Endothelial cell of coronary artery (primary cell): ENCODE measurements at places on chromosomes 16 and 17. TPM values are rescaled to one million over a fixed set of nuclear protein-coding genes. Genes with fewer than 3 reads are reported as not detected.

CDH3 gene
- total RNA-seq = under 0.01 TPM in 1 of 2 replicates, not detected in the other

TSPOAP1 gene
- total RNA-seq = not detected in 2 replicates

RTN4RL1 gene
- not detected in 2 replicates for total RNA-seq

OR3A2 gene
- 0.47 TPM in 1 of 2 replicates, not detected in the other for total RNA-seq

TMEM235 gene
- total RNA-seq = 0.09 and 0.28 TPM in 2 replicates

CCL4 gene
- not detected in 2 replicates for total RNA-seq

ECI1 gene
- total RNA-seq = 25.1 and 25.7 TPM in 2 replicates

ALOX15B gene
- total RNA-seq = 0.19 TPM in 1 of 2 replicates, not detected in the other

PTX4 gene
- total RNA-seq = not detected in 2 replicates

KRTAP9-1 gene
- not detected in 2 replicates for total RNA-seq

KRTAP2-4 gene
- not detected in 2 replicates for total RNA-seq

BAIAP3 gene
- 0.18 and 1.4 TPM in 2 replicates for total RNA-seq

VPS35 gene
- 76.1 and 80.7 TPM in 2 replicates for total RNA-seq

NEURL4 gene
- 16.6 and 24.9 TPM in 2 replicates for total RNA-seq

DCAKD gene
- total RNA-seq = 26.7 and 27.0 TPM in 2 replicates

SLC5A11 gene
- total RNA-seq = 0.27 TPM in 1 of 2 replicates, not detected in the other

P2RX1 gene
- under 0.01 TPM in 1 of 2 replicates, not detected in the other for total RNA-seq

PYDC1 gene
- not detected in 2 replicates for total RNA-seq
